Mucosa of descending colon (tissue), 3 donors: ENCODE measurements at places on chromosomes 4 and X. TPM values are rescaled to one million over a fixed set of nuclear protein-coding genes. Genes with fewer than 3 reads are reported as not detected.

DNA sequence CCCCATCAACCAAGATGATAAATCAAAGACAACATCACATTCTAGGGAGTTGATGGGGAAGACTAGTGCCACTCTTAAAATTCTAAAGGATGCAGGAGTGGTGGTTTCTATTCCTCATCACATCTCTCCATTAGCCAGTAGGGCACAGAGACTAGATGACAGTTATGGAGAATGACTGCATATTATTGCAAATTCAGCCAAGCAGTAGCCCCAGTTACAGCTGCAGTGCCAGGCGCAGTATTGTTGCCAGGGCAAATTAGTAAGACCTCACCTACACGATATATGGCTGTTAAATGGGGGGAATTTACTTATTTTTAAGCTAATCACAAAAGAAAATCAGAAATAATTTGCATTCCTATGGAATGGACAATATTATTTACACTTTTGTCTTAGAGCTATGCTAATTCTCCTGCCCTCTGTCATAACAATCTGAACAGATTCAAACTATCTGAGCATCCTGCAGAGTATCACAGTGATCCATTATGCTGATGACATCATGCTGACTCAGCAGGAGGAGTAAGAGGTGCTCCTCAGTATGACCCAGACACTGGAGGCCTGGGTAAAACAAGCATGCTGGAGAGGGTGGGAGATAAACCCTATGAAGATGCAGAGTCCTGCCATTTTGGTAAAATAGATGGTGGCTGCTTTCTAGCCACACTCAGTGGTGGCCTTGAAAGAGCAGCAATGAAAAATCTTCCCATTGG lies 24.7 kb downstream of the ETNPPL start:
- DNase-seq, result no peak

DNA sequence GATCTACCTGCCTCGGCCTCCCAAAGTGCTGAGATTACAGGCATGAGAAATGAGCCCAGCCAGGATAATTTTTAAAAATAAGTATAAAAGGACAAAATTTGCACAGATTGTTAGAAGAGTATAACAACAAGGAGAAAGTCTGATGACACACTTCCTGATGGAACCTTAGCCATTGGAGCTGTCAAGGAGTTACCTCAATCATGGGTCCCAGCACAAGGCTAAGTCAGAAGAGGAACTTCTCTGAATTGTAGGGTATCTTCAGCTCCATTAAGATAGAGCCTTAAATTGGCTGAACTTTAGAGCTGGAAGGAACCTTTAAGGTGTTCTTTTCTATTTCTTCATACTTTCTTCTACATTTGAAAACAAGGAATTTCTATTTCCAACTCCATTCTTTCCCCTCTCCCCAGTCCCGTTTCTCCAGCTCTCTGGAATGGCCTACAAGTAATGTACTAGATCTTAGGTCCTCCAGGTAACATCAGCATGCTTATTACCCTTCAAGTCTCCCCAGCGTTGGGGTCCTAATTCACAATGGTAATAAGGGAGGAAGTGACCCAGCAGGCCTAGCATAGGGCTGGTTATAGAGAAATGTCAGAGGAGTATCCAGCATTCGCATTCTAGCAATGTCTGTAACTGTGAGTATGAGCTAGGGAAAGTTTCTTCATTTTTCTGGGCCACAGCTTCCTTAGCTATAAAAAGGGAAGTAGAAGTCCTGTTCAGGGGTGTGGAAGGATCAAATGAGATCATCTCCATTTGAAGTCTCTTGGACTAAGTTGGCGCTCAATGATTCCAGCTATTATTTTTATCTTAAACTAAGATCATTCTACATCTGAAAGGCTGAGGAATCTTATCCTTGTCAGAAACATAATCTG lies 18.5 kb upstream of the RBPJ start:
- no peak for DNase-seq

CYSLTR1 gene
- 1.6 TPM for total RNA-seq

TNMD gene
- 0.77 TPM for total RNA-seq

- DNase-seq, result no peak
Measured at GRCh38 chr4:162497564-162498167, 333.9 kb upstream of the FSTL5 start.

DNA sequence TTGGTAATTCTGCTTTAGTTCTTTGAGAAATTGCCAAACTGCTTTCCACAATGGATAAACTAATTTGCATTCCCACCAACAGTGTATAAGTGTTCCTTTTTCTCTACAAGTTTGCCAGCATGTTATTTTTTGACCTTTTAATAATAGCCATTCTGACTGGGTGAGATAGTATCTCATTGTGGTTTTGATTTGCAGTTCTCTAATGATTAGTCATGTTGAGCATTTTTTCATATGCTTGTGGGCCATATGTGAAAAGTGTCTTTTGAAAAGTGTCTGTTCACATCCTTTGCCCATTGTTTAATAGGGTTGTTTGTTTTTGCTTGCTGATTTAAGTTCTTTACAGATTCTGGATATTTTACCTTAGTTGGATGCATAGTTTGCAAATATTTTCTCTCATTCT lies 25.9 kb downstream of the ENPEP start:
- no peak for DNase-seq

GRCh38 chr4:26207631-26208030 lies 113.2 kb upstream of the RBPJ start:
- DNase-seq, result no peak

FGFRL1 gene
- total RNA-seq, result 16.9 TPM

MAGEA2 gene
- total RNA-seq, result not detected

- no peak for DNase-seq
Measured at GRCh38 chr4:15575966-15576365, 79.2 kb downstream of the FBXL5 start.

GRCh38 chr4:6972375-6972650 lies 62.7 kb downstream of the TBC1D14 start:
- DNase-seq, result no peak

- no peak for DNase-seq
Measured at GRCh38 chr4:98510757-98511517, 147.5 kb downstream of the TSPAN5 start.

- DNase-seq, result no peak
Measured at GRCh38 chr4:85815796-85816459, 341.0 kb downstream of the ARHGAP24 start.

P2RY4 gene
- total RNA-seq, result 5.7 TPM

CT45A1 gene
- total RNA-seq, result not detected

DNA sequence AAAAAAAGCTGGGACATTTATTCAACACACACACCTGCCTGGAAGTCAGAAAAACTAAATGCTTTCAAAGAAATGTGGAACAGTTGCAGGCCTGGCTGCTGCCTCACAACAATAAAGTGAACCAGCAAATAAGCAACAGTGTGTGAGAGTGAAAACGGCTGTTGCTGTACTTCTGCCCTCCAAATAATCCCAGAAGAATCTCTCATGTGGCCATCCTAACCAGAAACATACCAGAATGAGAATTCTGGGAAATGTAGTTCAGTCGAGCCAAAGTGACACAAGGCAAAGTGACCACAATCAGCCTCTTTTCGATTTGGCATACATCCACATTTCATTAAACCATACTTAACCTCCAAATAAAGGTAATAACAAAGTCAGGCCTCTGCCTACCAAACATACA lies 204.5 kb downstream of the SLC7A11 start:
- DNase-seq, result no peak

GRCh38 chr4:103719830-103720207 lies at the start of gene TACR3:
Gene TACR3 (minus strand): TSS chr4:103719985. CDS start chr4:103719675, 310 bp downstream.
- DNase-seq, result no peak

TMPRSS11A gene
- not detected for total RNA-seq

LONRF3 gene
- 8.1 TPM for total RNA-seq

DNA sequence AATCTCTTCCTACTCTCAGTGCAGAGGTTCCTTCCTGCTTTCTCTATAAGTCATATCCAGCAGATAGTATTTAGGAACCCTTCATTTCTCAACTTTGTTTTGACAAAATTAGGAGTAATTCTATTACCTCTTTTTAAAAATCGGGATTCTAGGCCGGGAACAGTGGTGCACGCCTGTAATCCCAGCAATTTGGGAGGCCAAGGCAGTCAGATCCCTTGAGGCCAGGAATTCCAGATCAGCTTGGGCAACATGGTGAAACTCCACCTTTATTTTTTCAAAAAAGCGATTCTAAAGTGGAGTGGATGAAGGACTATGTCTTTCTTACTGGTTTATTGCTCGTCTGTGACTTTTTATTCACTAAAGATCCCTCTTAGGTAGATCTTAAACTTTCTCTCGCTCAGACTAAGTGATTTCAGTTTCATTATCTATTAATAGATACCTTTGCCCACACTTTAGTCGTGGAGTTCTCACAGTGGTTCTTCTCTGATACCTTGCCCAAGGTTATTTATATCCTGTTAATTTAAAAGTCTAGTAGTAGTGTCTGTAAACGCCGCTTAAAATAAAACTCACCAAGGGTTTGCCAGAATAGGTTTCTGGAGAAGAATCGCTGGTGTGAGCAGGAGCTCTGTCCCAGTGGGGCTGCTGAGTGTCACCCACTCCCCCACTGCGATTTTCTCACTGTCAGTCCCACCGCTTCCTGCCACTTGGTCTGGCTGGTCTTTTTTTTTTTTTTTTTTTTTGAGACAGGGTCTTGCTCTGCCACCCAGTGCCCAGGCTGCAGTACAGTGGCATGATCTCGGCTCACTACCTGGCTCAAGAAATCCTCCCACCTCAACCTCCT lies 27.0 kb upstream of the TMEM131L start:
- no peak for DNase-seq

- no peak for DNase-seq
Measured at GRCh38 chrX:121876305-121876704, 828.9 kb downstream of the GLUD2 start.

HSFX2 gene
- 1.1 TPM for total RNA-seq

DNA sequence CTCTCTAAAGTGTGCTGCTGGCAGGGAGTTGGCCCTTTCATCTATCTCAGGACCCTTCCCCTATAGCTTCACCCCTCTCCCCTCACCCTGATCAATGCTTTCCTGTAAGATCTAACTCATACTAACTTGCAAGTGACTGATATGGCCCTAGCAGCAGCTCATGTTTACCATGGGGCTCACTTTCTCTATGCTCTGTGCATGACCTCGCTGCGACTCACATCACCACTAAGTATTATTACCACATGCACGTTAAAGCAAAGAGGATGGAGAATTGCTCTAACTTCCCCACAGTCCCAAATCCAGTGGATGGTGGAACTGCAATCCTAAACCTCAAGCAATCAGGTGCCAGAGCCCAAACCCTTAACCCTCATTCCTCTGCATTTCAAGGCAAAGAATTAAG lies 626.6 kb downstream of the MID1IP1 start:
- DNase-seq, result no peak

DNA sequence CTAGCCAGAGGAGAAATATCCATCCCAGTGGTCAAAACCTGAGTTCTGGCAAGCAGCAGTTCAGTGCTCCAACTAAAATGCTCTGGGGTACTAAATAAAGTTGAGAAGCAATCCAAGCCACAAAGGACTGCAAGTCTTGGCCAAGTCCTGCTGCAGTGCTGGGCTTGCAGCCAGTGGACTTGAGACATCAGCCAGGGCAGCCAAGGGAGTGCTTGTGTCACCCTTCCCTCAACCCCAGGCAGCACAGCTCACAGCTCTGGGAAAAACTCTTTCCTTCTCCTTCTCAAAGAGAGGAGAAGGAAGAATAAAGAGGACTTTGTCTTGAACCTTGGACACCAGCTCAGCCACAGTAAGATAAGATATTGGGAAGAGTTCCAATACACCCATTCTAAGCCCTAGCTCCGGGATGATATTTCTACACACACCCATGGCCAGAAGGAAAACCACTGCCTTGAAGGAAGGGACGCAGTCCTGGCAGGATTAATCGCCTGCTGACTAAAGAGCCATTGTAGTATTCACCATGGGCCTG lies 99.8 kb downstream of the PTCHD1 start:
- DNase-seq, result peak; percentile 61

GRCh38 chr4:127968586-127968985 lies 3.4 kb downstream of the ABHD18 start:
- no peak for DNase-seq

- no peak for DNase-seq
Measured at GRCh38 chr4:133014473-133015135, 134.5 kb upstream of the PCDH10 start.

DNA sequence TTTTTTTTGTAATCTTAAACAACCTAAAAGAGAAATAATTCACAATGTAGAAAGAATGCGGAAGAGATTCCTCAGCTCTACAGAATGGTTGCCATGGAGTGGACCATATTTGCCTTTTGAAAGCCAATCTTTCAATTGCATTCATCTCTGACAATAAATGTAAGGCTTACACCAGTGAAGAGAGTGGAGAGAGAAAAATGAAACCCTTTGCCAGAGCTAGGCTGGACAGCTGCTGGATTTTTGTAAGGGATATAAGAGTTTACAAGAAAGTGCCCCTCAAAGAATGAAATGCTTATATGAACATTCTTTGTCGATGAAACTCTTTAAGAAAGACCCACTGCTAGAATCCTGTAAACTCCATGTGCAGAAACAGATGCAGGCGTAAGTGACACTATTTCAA lies 66.0 kb upstream of the FAT1 start:
- no peak for DNase-seq

ESX1 gene
- not detected for total RNA-seq

FHIP1A gene
- total RNA-seq, result 21.6 TPM

GRCh38 chr4:1252928-1253492 lies 4.1 kb upstream of the CTBP1 start:
- no peak for DNase-seq

DNA sequence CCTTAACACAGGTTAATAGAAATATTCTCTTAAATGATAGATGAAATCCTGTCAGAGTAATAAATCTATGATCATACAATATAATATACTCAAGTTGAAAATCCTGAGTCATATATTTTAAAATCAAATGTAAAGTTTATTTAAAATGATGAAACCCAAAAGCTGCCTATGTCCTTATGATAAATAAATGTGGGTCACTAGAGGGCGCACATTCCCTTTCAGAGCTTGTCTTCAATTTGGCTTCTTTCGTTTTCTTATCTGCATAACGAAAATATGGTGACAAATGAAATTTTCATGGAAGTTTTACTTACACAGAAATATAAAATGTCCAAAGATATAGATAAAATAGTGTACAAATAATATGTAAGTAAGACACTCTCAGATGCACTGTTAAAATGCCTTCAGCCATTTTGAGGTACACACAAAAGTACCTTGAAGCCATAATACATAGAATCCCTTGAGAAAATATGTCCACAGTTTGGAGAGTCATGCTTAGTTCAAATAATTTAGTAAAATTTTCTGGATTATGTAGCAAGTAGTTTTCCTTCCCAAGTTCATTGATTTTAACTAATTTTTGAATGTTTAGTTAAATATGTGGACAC lies 680.4 kb downstream of the DMD start:
- no peak for DNase-seq

- DNase-seq, result no peak
Measured at GRCh38 chr4:15568821-15569220, 86.3 kb downstream of the FBXL5 start.

DNA sequence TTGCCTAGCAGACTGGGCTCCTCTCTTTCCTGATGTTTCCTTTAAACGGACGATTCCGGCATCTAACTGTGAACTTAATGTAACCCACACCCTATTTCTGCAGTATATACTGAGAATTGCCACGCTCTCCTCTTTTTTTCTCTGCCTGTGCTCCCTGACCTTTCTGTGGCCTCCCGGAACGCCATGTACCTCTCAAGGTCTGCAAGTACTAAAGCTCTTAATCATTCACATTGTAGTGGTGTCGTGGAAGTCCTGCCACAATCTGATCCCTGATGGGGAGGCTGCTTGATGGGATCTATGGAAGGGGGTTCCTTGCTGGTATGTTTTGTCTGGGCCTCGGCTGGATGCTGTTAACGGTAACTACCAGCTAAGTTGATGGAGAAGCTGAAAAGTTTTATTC lies 302.9 kb upstream of the EPHA5 start:
- no peak for DNase-seq
